NCI-H1105 (cell line): ENCODE measurements at places on chromosomes 2 and 18.

- DNase-seq, result no peak
Observed at GRCh38 chr2:130824492-130825061, 12.1 kb upstream of the ARHGEF4 start.

DNA sequence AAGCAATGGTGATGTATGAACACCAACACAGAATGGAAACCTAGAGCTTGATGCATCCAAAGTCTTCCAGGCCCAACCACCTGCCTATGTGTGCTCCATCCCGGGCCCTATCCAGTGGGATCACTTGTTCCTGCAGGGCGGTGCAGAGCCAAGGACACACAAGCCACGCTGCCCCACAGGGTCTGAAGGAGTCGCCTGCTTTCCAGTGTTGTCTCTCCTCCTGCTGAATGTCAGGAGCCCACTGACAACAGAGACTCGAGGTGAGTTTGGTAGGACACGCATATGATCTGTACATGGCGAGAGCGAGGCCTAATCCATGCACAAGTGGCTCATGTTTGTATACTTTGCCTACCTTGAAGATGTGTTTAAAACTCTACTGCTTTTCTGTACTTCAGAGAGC is 70.9 kb upstream of the FHL2 start:
- no peak for DNase-seq

DNA sequence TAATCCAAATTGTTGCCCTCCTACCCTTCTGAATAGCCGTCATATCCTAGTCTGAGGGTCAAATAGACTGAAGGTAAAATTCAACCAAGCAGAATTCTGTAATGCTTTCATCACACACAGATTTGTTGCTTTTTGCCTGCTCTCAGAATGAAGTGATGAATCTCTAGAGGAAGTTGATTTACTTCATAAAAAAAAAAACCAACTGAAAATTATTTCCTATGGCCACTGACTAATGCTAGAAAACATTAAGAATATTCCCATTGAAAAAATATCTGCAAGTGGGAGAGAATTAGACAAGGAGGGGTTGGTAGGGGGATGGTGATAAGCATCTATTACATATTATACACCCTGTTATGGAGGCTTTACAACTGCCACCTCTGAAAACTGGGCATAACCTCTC is 2.3 kb upstream of the IL1RL2 start:
- DNase-seq, result no peak

DNA sequence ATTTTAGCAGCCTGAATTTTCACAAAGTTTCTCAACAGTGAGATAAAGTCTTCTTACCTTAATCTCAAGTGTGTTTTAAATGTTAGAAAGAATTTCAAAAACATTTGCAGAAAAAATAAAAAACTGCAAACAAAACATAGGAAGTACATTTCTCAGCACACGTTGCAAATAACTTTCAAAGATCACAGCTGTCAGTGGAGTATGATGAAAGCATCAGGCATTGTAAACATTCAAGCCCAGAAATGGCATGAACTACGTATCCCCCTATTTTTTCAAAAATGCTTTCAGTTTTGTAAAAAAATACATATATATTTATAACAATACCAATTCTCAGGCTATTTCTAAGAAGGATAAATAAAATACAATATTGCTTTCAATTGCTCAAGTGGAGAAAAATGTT is 320.6 kb upstream of the TFPI start:
- no peak for DNase-seq

DNA sequence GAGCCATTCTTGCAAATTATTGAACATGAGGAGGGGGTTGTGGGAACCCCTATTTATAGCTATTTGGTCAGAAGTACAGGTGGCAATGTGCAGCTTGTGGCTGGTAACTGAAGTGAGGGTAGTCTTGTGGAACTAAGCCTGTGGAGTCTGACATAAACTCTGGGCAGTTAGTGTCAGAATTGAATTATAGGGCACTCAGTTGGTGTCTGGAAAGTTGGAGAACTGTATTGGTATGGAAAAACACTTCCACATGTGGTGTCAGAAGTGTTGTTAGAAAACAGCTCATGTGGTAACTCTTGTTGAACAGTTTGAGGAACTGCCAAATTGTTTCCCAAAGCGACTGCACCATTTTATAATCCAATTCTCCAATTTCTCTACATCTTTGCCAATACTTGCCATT is 7.5 kb downstream of the RALBP1 start:
- no peak for DNase-seq

- no peak for DNase-seq
Observed at GRCh38 chr18:69588301-69588700, 187.6 kb downstream of the DOK6 start.

- DNase-seq, result no peak
Observed at GRCh38 chr2:239866350-239866749, 158.8 kb downstream of the NDUFA10 start.

DNA sequence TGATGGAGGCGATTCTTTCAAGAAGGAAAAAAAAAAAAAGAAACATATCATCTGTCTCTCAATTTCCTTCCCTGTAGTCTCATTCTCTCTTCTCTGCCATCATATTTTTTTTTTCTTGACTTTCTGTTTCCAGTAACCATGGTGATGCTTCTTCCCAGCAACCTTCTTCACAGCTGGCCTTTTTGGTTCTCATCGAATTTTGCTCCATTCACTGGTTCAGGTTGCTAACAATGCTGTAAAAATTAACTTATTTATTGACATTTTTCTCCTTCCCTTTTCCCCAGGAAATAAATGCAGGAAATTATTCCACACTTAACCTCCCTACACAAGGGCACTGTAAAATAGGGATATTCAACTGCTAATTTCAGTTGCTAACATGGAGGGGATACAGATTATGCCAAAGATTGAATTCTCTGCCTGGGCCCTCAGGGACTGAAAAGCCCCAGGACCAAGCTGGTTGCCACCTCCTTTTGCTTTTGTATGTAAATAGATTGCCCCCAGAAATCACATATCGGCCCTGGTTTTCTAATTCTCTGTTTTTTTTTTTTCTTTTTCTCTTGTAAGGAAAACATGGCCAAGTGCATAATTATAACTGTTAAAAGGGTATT is 154.7 kb downstream of the MAP2 start:
- DNase-seq, result no peak

DNA sequence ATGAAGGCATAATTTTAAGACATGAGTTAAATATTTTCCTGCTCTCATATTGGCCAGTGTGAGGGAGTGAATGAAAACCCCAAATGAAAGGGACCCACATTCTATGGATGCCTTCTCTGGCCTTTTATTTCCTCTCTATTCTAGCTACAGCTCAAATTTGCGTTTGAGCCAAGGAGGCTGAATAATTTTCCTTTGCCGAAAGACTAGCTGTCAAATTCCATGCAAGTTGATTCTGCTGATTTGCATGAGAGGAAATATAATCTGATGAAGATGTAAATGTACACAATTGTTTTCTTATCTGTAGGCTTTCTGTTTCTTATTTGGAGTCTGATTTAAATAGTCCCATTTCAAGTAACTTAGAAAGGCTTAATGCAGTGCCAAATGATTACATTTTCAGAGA is 438.4 kb upstream of the SPRED2 start:
- no peak for DNase-seq

DNA sequence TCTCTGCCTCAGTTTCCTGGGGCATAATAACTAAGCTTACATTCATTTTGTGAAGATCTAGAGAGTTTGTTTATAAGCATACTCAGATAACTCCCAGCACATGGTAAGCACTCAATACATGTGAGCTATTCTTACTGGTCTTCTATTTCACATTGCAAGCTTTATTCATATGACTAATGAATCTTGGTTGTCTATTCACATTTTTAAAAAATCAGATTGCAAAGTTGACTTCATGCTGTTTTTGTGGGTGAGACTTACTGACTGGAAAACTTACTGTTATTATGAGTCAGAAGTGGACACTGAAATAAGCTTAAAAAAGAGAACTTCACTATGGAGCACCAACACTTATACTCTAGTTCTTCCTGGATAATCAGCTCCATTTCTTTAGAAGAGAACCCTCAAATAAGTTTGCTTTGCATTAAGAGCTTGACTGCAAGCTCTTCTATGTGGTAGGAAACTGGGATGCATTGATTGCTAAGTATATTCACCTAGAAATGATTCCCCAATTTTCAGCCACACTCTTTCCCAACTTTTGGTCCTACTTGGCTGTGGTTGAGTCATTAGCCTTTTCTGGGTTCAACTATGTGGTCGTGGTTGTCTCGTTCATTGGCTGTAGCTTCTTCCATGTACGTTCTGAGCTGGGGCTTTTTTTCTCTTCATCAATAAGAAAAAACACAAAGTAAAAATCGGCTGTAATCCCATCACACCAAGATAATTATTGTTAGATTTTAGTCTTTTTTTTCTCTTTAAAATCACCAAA is 29.5 kb upstream of the RBMS1 start:
- no peak for DNase-seq

DNA sequence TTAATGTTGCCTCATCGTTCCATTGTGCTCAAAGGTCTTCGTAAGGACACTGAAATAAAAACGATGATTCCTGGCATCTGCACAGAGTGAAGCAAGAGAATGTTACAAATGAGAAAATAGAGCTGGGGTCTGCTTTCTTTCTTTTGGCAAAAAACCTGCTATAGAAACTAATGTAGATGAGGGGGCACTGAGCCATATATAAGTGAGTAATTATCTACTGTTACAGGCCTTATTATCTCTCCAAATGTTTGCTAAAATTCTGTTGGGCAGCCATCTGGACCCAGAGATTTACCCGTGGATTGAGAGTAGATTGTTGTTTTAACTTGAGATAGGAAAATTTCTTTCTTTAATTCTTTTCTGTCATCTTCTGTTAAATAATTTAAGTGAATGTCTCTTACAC is 472.5 kb upstream of the PIK3C3 start:
- DNase-seq, result no peak

DNA sequence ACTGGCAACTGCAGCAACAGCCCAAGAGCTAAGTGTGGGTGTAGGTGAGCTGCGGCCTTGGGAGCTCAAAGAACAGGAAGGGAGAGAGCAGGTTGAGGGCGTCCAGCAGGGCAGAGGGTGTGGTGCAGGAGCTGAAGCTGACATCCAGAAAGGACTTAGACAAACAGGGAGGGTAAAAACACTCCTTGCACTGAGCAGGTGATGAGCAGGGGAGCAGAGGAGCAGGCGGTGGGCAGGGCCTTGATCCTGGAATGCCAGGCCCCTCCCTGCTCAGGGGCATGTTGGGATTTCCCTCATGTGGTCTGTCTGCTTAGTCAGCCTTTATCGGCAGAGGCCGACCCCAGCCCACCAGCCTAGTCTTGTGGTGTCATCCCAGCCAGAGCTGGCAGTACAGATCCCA is 63.6 kb downstream of the VSNL1 start:
- no peak for DNase-seq

- no peak for DNase-seq
Observed at GRCh38 chr2:41400088-41400665, 647.6 kb upstream of the PKDCC start.

DNA sequence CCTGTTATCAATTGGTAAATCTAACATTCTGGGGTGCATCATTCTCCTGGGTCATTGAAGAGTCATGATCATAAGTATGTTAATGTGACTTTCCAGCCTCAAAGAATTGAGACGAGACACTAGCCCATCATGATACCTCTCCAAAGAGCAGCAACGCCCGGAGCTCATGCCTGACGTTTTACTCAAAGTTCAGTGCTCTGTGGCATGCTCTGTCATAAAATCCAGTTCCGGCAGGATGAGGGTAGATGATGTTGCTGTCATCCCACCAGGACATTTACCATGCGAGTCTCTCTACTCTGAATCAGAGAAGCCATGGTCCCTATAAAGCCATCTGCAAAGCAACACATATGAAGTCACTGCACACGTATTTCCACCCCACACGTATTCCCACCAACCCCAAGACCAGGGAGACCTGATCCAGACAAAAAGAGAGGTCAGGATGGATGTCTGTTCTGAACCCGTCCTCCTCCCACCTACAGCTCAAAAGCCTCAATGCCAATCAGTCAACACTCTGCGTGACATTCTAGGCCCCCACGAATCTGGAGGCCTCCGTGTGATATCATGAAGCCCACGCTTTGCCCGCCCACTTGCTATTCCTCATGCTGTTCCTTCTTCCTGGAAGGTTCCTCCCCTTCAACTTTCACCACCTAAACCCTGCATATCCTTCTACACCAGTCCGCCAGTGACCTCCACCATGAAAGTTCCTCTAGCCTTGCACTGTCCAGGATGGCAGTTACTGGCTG is 85.8 kb downstream of the DNMT3A start:
- no peak for DNase-seq

- no peak for DNase-seq
Observed at GRCh38 chr2:144774809-144775208, 254.9 kb upstream of the ZEB2 start.

DNA sequence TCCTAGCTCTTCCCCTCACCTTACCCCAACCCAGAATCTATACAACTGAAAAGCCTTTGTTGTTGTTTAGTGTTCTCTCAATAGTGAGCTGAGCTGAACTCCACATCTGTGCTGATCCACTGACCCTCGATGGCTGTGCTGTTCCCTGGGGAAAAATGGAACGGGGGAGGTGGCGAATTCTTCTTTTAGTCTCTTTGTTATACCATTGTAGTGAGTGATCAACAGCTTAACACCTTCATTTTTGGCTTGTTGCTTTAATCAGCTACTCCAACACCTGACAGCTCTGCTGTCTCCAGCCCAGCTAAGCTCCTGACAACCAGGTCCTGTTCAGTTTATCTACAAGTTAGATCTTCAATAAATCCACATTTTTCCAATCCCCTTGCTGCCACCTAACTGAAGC is 25.7 kb downstream of the PLA2R1 start:
- no peak for DNase-seq

- DNase-seq, result no peak
Observed at GRCh38 chr2:72678024-72678423, 147.8 kb downstream of the EXOC6B start.

DNA sequence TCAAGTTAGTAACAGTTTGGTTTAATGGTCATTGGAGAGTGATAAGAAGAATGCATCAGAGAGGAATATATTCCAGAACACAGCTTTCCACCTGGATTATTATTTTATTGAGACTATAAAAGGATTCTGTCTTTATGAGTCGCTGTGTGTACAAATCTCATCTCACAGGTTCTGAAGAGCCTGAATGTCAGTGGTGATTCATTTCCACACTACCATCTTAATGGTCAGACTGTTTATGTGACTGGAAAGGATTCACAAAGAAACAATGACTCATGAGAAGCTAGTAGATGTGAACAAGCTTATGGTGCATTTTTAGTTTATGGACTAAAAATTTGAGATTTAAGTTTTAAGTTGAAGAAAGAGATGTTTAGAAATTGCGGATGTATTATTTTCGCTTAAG is 685.4 kb upstream of the NRXN1 start:
- DNase-seq, result no peak
